RCC 7860 (cell line): ENCODE measurements at places on chromosomes 1 and 21.

- DNase-seq = no peak
Measured at GRCh38 chr1:34054920-34055319, 110.1 kb downstream of the CSMD2 start.

- DNase-seq = no peak
Measured at GRCh38 chr1:29640428-29640785, 404.1 kb downstream of the PTPRU start.

GRCh38 chr21:45769294-45769693, 125.8 kb downstream of the PCBP3 start:
- no peak for DNase-seq

DNA sequence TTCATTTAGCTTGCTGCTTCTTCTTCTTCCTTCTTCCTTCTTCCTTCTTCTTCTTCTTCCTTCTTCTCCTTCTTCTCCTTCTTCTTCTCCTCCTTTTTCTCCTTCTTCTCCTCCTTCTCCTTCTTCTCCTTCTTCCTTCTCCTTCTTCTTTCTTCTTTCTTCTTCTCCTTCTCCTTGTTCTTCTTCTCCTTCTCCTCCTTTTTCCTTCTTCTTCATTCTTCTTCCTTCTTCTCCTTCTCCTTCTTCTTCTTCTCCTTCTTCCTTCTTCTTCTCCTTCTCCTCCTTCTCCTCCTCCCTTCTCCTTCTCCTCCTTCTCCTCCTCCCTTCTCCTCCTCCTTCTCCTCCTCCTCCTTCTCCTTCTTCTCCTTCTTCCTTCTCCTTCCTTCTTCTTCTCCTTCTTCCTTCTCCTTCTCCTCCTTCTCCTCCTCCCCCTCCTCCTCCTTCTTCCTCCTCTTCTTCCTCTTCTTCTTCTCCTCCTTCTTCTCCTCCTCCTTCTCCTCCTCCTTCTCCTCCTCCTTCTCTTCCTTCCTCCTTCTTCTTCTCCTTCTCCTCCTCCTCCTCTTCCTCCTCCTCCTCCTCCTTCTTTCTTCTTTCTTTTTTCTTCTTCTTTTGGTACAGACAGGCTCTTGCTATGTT, 110.1 kb downstream of the ST3GAL3 start:
- no peak for DNase-seq
